Hypothalamus (tissue), 51 donors: ENCODE measurements at places on chromosomes 11 and 22.

DNA sequence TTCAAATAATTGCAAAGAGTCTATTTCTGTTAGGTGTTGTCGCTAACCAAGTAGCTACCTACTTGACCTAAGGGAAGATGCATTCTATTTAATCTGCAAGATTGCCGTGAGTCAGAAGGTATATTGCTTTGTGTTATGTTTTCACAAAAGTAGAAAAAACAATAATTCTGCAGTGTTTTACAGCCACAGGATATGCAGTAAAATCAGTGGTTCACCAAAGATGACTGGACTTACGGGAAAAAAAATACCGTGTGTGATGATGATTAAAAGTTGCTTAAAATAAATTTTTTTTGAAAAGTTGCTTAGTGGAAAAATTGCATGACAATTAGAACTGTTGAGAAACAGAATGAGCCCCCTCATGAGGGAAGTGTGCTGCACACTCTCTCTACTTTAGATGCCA lies 209.1 kb downstream of the DDX10 start:
- DNase-seq, result no peak

DNA sequence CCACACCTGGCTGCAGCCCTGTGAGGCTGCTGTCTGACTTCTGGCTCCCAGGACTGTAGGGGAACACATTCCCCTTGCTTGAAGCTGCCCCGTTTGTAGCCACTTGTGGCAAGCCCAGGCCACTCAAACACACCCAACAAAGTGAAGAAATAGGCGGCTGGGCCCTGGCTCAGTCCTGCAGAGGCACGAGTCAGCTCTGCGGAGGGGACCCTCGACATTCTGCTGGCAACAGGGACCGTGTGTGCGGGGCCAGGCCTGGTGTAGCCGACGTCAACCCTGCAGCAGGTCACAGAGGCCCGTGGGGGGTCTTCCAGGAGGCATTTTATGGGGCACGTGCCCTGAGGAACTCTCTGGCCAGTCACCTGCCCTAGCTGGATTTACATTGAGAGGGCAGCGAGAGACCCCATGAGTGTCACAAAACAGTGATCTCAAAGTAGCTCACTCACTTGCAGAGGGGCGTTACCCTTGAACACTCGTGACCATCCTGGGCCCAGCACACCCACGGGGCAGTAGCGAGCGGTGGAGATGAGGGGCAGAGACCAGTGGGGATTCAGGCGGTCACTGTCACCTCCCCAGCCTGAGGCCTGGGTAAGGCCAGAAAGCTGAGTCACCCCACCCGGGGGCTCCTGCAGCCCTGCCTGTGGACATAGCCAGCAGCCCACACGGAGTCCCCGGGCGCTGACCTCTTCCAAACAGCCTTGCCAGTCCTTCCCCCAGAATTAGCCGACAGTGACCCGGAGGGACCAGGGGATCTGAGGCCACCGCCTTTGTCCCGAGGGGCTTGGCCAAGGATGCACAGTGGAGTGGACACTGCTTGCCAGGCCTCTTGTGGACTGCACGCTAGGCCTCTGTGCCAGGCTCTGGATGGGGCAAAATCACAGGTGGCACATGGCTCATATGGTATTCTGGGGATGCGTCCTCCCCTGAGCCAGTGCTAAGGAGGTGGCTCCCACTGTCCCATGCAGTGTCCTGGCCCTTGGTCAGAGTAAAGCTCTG lies 139.5 kb downstream of the CTTN start:
- no peak for DNase-seq

DNA sequence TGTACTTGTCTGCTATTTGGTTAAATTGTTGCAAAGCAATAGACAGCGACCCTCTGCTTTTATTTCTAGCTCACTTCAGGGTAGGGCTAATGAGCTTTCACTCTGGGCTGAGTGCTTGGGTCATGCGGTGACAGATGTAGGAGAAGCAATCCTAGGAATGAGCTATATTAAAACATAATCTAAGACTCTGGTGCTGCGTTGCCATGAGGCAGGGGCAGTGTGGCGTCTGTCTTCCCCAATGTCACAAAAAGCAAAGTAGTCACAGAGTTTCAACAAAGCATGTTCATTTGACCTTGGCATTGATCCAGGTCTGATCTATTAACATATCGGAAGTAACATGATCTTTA lies 55.5 kb upstream of the GRAMD1B start:
- no peak for DNase-seq

DNA sequence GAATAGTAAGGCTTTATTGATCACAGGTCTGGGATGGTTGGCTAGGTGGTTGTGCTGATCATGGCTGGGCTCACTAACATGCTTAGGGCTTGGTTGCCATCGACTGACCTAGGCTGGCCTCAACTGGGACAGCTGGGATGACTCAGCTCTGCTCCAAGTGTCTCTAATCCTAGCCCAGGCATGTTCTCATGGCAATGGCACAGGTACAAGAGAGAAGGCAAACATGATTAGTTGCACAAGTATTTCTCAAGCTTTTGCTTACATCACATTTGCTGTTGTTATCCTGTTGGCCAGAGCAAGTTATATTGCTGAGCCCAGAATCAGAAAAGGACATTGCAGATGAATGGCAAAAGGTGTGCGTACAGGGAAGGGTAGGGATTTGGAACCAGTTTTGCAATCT lies 68.5 kb upstream of the SLC35C1 start:
- DNase-seq, result no peak
